ENCODE measurements at places on chromosomes 13 and 19. TPM values are rescaled to one million over a fixed set of nuclear protein-coding genes. Genes with fewer than 3 reads are reported as not detected.
A peak's percentile ranks its signal among the peaks of the same experiment; 100 is the strongest.

GRCh38 chr13:63110466-63110865 lies 1694.8 kb upstream of the PCDH20 start:
- ATAC-seq, result no peak

DNA sequence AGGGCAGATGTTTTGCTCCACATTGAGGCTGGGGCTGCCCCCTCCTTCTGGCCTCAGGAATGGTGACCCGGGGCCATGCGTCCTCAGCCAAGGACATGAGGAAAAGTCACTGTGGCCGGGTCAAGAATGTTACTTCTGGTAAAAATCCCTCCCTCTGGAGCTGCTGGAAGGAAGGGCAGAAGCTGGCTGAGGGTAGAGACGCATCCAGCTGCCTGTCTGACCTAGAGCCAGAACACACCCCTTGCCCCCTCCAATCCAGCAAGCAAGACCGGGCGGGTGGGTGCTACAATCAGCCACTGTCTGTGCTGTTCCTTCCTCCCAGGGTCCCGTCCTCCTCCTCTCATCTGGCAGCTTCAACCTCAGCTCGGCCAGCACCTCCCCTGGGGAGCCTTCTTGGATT lies 59.0 kb downstream of the PTPRS start:
- peak; percentile 26 for ATAC-seq

DNA sequence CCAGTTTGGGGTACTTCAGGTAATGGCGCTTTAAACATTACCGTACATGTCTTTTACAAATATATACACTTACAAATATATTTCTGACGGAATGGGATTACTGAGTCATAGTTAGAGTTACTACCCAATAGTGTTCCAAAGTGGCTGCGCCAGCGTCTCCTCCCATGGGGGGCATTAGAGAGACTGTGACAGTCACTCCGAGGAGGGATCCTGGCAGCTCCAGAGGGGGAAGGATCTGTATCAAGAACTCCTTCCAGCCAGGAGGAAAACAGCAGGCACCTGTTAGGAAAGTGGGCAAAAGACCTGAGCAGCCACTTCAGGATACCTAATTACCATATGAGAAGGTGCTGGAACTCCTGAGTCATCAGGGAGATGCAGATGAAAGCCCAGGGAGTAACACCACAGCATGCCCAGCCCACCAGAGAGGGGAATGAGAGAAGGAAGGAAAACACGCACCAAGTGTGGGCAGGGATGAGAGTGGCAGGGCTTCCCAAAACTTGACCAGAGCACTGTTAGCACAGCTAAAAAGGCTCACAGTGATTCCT lies 52.9 kb downstream of the SLC7A9 start:
- ATAC-seq, result no peak

CEACAM16 gene
- not detected for total RNA-seq

DNA sequence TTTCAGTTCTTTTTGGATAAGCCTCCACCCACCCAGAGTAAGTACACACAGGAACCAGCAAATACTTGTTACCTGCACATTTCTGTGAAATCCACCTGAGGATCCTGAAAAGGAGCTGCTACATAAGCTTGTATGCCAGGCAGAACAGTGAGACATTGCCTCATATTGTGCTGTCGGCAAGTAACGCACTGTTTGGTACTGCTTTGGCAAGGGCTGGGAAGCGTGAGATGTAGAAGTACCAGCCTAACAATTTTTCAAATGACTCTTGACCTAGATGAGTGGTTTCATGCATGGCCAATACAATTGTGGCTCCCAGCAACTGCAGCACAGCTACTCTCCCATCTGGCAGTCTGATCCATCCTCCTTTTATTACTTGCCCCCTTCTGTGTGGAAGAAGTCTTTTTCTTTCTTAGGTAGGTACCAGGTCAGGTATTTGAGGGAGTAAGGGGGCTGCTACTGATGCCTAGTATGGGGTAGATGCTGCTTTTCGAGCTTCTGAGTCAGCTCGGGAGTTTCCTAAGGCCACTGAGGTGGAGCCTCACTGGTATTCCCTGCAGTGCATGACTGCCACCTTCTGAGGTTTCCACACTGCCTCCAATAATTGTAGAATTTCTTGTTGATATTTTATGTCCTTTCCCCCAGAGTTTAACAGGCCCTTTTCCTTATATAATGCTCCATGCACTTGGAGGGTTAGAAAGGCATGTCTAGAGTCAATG lies 52.2 kb downstream of the ZNF737 start:
- ATAC-seq, result no peak

GRCh38 chr19:5103812-5104410 lies 135.0 kb downstream of the KDM4B start:
- ATAC-seq, result no peak

ZNF578 gene
- total RNA-seq, result 0.24 TPM

- no peak for ATAC-seq
These were observed 246.4 kb downstream of the GPC5 start for GRCh38 chr13:91644806-91645205.

GRCh38 chr13:95536632-95537241 lies 15.8 kb upstream of the CLDN10 start:
- no peak for ATAC-seq

- ATAC-seq, result no peak
These were observed 18.6 kb downstream of the NKPD1 start for GRCh38 chr19:45142016-45142725.

DNA sequence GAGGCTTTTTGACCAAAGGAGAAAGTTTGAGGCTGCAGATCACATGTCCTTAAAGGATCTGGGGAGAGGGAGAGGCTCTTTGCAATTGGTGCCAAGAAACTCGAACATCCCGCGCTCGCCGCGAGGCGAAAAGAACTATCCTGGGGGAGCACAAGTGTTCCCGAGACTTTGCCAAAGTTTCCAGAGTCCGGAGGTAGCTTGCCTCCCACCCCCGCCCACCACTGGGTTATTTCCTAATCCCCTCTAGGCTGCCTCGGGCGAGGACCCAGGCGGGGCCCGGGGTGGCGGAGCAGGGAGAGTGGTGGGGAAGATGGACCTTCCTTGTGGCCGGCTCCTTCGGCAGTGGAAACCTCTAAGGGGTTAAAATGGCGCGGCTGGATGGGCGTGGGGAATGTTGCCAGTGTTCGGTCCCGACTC lies 114.5 kb downstream of the KCNRG start:
- ATAC-seq, result no peak

FSD1 gene
- total RNA-seq, result 0.36 TPM

GRCh38 chr13:94967183-94968039 lies 255.1 kb upstream of the SOX21 start:
- ATAC-seq, result peak; percentile 84

ERFL gene
- not detected for total RNA-seq

- ATAC-seq, result no peak
These were observed 6.8 kb downstream of the GIPC3 start for GRCh38 chr19:3591876-3592613.

- no peak for ATAC-seq
These were observed 74.7 kb upstream of the TEX29 start for GRCh38 chr13:111245576-111246384.

GRCh38 chr13:25300861-25301346 lies 521 bp upstream of the NUP58 start:
- peak; percentile 14 for ATAC-seq

TYROBP gene
- total RNA-seq, result 4.1 TPM

DNA sequence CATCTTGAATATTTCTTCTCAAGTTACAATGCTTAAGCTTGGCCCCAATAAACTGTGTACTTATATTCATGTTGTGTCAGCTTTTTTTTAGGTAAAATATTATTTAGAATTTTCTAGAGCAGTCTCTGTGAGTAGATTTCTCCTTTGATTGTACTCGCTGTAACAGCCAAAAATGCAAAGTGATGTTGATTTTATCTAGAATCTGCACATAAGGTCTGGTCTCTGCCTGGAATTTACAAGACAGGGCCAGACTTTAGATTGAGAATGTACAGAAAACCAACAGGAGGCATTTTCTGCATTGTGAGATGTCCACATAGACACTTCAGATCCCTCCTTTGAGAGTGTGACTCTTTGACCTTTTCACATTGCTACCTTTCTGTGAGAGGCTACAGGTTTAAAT lies 43.1 kb upstream of the ZNF681 start:
- ATAC-seq, result no peak

TDRD3 gene
- 19.0 TPM for total RNA-seq

CBY2 gene
- total RNA-seq, result 0.32 TPM

CPB2 gene
- not detected for total RNA-seq

EXOC3L2 gene
- total RNA-seq, result 1.1 TPM

DNA sequence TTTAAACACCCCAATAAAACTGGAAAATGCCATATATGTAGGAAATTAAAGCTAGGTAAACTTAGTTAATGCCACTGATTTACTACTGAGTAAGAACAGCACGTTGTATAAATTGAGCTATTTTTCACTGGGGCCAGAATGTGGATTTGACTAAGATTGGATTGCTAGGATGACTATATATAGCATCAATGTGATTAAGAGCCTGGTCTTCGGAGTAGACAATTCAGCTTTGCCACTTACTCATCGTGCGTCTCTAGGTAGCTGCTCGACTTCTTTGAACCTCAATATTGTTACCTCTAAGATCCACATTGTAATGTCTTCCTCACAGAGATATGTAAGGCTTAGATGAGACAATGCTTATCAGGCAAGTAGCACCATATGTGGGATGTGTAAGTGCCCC lies 462.5 kb downstream of the KLF12 start:
- ATAC-seq, result peak; percentile 63

DNA sequence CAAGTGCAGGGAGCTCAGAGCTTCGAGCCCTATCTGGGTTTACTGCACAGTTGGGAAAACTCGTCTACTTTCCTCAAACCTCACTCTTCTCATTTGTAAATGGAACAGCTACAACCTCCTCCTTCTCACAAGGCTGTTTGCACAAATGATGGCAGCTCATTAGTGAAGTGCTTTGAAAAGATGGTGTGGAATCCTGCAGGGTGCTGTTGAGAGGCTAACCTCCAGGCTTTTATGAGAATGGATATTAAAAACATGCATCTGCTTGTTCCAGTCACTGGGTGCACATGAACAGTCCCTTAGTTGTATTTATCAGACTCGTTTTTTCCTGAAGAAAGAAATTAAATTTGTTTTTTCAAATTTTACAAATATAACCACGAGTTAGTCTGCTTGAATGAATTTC lies 36.6 kb downstream of the PCDH8 start:
- no peak for ATAC-seq

DNA sequence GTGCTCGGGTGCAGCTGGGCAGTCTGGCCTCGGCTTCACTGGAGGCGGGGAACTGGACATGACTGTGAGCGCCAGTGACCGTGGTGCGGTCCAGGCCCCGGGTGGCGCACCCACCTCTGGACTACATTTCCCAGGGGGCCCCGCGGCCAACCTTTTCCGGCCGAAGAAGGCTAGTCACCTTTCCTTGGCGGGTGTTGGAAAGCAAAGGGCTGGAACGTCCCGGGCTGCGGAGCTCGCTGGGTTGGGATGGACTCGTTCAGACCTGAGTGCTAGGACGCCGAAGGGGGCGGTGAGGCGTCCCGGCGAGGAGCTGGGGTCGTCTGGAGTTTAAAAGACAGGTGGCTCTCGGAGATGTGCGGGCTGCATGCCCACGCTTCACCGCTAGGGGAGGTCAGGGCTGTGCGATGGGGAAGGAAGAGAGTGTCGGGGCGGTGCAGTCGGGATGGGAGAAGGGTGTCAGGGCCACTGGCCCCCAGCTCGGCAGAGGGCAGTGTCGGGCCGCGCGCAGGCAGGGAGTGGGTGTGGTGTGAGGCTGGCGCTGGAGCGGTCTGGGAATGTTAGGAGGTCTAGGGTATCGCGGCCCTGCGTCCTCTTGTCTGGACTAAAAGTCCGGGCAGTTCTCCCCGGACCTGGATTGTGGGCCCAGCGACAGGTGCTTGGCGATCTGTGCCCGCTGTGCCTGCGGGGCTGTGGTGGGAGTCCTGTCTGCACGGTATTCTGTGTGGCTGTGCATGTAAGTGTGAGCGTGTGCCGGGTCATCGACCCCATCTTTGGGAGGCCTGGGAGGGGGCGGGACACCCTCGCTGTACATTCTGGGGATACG lies 57.1 kb downstream of the ZNF568 start:
- ATAC-seq, result peak; percentile 100

ZNF582 gene
- total RNA-seq, result 0.92 TPM

DNA sequence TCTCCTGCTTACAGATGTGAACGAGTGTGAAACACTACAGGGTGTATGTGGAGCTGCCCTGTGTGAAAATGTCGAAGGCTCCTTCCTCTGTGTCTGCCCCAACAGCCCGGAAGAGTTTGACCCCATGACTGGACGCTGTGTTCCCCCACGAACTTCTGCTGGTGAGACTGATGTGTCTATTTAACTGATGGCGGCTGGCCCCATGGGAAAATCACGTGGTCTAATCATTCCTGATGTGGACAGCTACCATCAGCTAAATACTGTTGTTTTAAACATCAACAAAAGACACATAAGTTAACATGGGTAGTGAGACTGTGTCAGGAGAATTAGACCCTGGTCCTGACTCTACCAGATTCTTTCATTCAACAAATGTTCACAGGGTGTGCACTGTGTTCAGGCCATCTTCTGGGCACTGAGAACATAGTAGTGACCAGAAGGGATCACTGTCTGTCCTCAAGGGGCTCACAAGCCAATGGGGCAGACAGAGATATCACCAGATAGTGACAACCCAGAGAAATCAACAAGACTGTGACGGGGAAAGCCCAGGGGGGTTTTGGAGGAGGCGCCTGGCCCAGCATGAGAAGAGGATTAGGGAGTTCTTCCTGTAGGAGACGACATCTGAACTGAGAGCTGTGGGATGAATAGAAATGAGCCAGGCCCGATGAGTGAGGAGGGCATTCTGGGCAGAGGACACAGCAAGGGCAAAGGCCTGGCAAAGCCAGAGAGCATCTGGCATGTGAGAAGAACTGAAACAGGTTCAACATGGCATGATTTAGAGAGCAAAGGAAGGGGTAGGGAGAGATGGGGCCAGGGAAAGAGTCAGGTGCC lies 18.4 kb downstream of the LTBP4 start:
- ATAC-seq, result no peak

MCEMP1 gene
- total RNA-seq, result 0.24 TPM

DNA sequence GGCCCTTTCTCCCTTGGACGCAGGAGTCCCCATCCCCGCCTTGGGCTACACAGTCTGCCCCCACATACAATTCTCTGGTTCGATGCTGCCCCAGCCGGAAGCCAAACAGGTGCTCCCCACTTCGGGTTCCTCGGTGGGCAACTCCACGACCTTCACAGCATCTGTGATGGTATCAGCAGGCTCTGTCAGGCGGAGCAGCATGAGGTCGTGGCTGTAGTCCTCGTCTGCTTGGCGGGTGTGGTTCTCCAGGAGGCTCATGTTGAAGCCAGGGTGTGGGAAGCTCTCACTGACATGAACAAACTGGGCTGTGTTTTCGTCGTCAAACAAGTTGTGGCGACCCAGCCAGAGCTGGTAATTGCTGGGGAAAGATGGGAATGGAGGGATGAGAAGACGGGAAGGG lies 3.5 kb downstream of the KLK1 start:
- peak; percentile 25 for ATAC-seq

GRCh38 chr13:92315265-92315664 lies 911.3 kb upstream of the GPC6 start:
- ATAC-seq, result no peak

GRCh38 chr13:99392470-99393135 lies 85.4 kb upstream of the GPR183 start:
- no peak for ATAC-seq

OR7A5 gene
- not detected for total RNA-seq

Data from esophagus mucosa (tissue), 1 donor.